Iris pigment epithelial cell (primary cell): ENCODE measurements at places on chromosomes 4 and X.

DNA sequence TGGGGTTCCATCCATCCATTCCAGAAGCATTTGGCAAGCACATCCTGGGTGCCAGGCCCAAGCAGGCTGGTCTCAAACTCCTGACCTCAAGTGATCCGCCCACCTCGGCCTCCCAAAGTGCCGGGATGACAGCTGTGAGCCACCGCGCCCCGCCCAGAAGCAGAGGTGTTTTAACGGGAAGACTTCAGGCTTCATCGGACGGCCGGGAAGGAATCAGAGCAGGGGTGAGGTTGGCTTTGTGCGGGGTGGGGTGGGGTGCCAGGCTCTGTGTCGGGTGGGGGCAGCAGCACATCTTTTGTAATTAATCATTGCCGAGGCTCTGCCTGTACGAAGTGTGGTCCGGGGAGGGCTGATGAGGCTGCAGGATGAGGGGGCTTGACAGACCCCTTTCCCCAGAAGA lies 5.1 kb upstream of the SLC25A6 start:
- DNase-seq, result no peak

DNA sequence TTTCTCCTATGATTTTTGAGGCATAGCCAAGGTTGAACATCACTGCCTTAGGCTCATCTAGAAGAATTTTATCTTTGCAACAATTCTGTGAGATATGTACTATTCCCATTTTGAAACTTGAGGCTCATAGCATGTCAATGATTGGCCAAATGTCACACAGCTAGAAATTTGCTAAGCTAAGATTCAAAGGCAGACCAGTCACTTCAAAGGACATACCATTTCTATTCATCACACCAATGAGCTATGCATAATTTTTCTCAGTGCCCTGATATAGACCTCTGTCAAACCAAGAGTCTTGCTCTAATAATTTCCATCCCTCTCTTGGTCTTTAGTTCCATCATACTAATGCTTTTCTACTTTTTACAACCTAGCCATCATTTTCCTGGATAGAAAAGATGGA lies 27.6 kb upstream of the SERTM2 start:
- no peak for DNase-seq

GRCh38 chrX:44778254-44778653 lies 65.6 kb upstream of the DUSP21 start:
- no peak for DNase-seq

GRCh38 chr4:136113921-136114320 lies 1418.4 kb downstream of the PCDH18 start:
- DNase-seq, result no peak

- DNase-seq, result peak; percentile 30
Measured at GRCh38 chr4:147901388-147901787, 169.5 kb downstream of the ARHGAP10 start.

DNA sequence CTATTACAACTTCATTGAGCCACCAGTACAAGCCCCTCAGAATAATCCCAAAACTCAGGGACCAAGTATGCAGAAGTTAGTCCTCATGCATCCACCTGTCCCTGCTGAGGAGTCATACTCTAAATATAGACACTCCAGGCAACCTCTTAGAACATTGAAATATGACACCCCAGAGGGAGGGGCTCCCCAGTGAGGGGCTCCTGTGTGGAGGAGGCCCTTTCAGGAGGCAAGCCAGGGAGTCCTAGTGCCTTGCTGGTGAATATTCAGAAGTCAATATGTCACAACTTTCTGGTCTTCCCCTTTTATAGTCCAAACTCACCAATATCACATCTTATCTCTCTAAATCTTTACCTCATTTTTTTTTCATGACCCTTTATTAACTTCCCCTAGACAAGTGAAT lies 1.6 kb upstream of the ARMCX6 start:
- peak; percentile 9 for DNase-seq

- DNase-seq, result no peak
Measured at GRCh38 chrX:117680286-117680685, 436.3 kb downstream of the KLHL13 start.

- DNase-seq, result no peak
Measured at GRCh38 chrX:38848671-38849455, 47.6 kb downstream of the MID1IP1 start.

DNA sequence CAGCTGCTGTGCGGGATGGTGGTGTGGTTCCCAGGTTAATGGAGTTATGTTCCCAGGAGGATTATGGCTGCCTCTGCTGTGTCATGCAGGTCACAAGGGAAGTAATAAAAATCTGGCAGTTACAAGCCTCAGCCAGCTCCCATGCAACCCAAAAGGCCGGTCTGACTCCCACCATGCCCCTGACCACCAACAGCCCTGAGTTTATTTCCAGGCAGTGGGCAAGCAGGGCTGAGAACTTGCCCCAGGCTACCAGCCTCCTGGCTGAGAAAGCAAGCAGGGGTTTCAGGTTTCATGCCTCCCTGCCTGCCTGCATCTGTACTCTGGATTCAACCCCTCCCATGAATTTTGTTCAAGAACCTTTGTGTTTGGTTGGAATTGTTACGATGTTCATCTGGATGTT lies 732.7 kb upstream of the POU3F4 start:
- DNase-seq, result no peak

GRCh38 chr4:156568041-156568440 lies 403.6 kb downstream of the PDGFC start:
- DNase-seq, result peak; percentile 82

- no peak for DNase-seq
Measured at GRCh38 chrX:130119312-130119898, 9.1 kb upstream of the ELF4 start.

DNA sequence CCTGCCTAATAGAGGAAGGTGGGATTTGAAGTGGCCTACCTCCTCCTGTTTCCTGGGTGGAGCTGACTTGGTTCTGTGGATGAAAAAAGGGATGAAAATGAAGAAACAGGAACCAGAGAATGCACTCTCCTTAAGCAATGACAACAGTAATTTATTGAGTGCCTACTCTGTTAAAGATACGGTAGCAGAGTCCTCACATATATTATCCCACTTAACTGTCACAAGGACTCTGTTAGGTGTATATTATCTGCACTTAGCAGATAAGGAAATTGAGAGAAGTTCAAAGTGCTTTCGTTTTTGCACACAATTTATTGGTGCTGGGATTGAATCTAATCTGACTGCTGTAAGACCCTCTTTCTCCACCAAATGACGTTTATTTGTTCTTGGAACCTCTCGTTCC lies 301.2 kb downstream of the PACRGL start:
- no peak for DNase-seq

- no peak for DNase-seq
Measured at GRCh38 chr4:139955600-139955999, 198.4 kb downstream of the MAML3 start.
